Stimulated activated CD8-positive, alpha-beta memory T cell treated with anti-CD3 and anti-CD28 coated beads, Interleukin-15, amount 100 ng/mL, for 4 hours (primary cell): ENCODE measurements at places on chromosomes 6 and 20.
A peak's percentile ranks its signal among the peaks of the same experiment; 100 is the strongest.

DNA sequence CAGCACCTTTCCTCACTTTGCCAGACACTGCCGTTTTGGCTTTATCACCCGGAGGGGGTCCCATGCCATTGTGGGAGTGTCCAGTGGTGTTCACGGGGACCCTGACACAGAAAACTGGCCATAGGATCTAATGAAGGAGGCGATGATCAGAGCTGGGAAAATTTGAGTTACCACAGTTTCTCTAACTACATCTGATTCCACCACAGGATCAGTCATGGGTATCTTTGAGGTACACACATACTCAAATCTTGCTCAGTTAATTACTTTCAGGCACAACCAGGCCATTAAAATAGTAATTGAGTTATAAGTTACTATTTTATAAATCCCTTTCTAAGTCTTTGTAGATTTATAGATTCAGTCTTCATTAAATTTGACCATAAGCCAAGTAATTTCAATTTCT, 215.1 kb downstream of the PRL start:
- DNase-seq: no peak

DNA sequence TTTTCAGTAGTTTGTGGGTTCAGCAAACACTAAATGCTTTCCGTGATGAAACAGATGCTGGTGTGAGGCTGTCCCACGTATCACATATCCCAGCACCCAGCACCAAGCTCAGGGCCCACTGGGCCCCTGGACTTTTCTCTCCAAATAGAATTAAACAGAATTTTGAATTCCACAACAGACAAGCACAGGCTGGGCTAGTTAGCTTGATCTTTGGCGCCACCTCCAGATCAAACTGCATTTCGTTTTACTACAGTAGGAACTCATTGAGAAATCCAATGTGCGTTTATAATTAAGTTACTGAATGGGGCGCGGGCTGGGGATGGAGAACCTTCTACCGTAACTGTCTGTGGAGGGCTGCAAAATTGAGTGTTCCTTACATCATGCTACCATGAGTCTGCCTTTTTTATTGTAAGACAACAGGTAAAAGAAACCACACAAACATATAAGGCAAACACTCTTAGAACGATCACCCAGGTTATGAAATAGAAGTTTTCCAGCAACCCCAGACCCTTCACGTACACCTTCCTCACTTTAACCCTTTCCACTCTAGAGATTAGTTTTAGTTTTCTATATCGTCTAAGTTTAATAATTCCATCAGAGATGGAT, 107.8 kb downstream of the ZFP64 start:
- peak; percentile 10 for DNase-seq

DNA sequence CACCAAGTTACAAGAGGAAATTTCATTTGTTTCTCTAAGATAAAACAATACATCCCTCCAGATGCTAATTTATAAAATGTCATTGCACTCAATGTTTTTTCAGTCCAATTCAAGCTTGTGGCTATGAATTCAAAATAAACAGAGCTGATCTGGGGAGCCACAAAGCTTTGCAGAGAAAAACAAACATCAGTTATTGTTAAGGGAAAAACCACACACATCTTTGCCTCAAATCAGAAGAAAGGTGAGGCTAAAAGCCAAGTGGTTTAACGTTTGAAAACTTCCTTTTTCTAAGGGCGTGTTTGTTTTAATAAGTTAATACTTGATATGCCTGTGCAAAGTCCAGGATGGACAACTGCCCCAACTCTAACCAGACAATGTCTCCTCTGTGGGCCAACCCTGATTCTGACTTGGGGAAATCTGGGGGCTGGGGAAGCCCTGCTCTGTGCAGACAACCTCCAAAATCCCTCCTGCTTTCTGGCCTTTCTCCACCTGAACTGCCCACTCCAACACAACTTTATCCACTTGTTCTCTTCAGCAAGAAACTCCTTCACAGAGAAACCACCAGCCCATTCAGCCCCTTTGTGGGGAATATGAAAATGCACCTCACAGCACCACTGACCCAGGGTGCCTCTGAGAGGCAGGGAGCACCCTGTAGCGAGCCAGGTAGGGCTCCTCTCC, 44.6 kb upstream of the NT5E start:
- DNase-seq: no peak

DNA sequence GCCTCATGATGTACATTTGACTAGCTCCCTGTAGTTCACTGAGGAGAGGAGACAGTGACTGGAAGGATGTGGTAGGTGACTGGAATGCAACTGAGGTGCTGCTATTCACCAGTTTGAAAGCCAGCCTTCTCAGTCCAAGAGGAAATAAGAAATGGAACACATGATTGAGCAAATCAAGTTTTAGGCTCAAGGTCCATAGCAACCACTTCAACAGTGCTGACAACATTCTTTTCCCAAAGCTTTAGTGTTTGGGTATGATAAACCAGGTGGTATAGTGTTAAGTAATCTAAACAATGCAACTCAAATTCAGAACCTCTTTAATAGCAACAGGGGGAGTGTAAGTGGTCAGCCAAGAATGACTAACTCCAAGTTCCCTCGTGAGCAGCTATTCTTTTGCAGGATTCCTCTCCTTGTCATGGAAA, 9.2 kb downstream of the ZHX3 start:
- DNase-seq: no peak

GRCh38 chr20:3595541-3595940, 67.7 kb downstream of the GFRA4 start:
- DNase-seq: no peak

GRCh38 chr6:127436578-127437110, 22.5 kb downstream of the KIAA0408 start:
- no peak for DNase-seq

GRCh38 chr6:47672816-47673215, 25.6 kb upstream of the ADGRF4 start:
- no peak for DNase-seq

- no peak for DNase-seq
Observed at GRCh38 chr6:6455272-6455671, 133.2 kb upstream of the LY86 start.
